ENCODE measurements at places on chromosomes 4 and X.

GRCh38 chr4:39043058-39043860 lies 11.1 kb upstream of the TMEM156 start:
- DNase-seq: no peak

DNA sequence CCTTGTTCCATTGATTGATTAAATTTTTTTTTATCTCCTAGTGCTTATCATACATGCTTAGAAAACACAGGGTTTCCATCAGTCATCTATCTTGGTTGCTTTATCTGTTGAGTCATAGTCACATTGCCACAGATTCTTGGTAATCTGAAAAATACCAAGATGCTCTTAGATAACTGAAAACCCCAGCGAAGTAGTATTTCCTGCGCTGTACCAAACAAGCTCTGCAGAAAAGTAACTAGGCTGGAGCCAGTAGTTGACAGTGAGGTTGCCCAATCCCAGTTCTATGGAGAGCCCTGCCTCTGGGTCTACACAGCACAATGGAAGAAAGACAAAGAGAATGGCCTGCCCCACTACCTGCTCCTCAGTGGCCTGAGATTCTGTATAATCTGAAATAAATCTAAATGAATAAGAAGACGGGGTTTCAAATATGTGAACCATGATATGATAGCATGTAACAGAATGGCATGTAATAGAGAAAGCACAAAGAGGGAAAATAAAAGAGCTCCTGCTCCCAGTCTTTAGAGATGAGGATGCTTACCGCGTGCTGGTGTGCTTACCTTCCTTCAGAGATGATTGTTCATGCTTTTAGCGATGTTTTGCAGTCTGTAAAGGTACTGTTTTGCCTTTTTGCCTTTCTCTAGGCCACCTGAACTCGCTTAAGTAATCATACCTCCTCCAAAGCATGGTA lies 55.3 kb upstream of the RAPGEF2 start:
- no peak for DNase-seq

DNA sequence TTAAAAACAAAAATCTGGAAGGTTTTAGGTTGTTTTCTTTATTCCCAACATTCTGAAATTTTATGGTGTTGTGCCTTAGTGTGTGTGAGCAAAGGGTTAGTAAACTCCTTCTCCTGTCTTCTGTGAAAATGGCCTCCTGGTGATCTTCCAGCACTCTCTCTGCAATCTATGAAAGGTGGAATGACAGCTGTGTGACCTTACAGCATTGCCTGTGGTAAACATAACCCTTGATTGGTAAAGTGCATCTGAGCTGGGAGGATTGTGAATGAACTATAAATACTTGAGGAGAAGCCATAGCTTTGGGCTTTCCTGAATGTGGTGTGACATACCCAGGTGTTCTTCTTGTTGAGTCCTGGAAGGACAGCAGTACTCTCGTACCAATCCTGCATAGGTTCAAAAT lies 10.0 kb downstream of the ART3 start:
- no peak for DNase-seq

DNA sequence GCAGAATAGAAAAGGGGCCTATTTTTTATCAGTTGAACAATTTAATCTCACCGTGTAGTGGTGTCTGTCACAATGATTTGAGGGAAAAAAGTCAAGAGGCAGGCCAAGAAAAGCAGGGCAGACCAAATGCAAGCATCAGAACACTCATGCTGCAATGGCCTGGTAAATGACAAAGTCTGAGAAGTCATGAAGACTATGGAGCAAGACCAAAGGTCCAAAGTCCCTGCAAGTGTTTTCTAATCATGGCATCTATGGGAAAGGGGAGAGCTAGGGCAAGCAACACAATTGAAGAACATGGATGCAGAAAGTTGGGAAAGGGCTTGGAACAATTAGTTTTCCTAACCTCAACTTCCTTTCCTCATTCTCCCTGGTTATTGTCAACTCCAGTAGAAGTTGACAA lies 147.7 kb upstream of the TLL1 start:
- DNase-seq: no peak

- no peak for DNase-seq
Observed at GRCh38 chrX:82127228-82128123, 925.6 kb downstream of the SH3BGRL start.

- no peak for DNase-seq
Observed at GRCh38 chr4:101651778-101652177, 138.8 kb upstream of the BANK1 start.
